Hematopoietic multipotent progenitor cell (in vitro differentiated cells): ENCODE measurements at places on chromosomes 7 and 10. TPM values are rescaled to one million over a fixed set of nuclear protein-coding genes. Genes with fewer than 3 reads are reported as not detected.
A peak's percentile ranks its signal among the peaks of the same experiment; 100 is the strongest.

Gene SLC29A3
- total RNA-seq, result 10.8 TPM

Gene STEAP2
- total RNA-seq, result under 0.01 TPM

Gene IFIT2
- total RNA-seq, result 3.0 TPM

Gene PRPS1L1
- under 0.01 TPM for total RNA-seq

Gene FOXI2
- 0.54 TPM for total RNA-seq

Gene PPP1R9A
- 4.0 TPM for total RNA-seq

Gene PBLD
- 3.2 TPM for total RNA-seq

Gene CRHR2
- total RNA-seq, result not detected

Gene MICALL2
- 8.1 TPM for total RNA-seq

DNA sequence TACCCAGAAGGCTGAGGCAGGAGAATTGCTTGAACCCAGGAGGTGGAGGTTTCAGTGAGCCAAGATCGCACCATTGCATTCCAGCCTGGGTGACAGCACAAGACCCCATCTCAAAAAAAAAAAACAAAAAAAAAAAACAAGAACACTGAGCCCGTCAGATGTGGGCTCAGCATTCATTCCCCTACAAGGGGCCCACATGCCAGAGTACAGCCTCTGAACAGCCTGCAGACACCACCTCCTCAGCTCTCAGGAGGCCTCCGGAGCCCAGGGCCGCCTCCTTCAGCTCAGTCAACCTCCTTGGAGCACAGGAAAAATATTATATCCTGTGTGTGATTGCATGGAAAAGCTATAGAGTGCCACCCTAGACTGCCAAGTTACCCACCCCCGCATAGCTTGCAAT lies 112.3 kb downstream of the ABLIM1 start:
- no peak for DNase-seq

- no peak for DNase-seq
These were observed 7.3 kb downstream of the AGFG2 start for GRCh38 chr7:100546129-100546925.

DNA sequence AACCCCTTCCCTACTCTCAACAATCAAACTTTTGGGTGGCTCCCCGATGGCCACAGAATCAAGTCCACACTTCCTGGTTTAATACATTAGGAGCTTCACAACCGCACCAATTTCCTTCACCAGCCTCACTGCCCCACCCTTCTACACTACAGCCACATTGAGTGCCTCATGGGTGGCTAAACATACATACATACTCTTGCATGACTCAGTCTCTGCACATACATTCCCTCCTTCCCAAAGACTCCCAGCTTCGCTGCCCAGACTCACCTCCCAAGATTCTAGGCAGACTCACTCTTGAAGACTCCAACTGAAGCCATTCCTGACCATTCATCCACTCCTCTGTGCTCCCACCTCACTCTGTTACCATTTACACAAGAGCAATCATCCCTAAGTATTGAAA lies 15.9 kb downstream of the VPS41 start:
- DNase-seq, result no peak

DNA sequence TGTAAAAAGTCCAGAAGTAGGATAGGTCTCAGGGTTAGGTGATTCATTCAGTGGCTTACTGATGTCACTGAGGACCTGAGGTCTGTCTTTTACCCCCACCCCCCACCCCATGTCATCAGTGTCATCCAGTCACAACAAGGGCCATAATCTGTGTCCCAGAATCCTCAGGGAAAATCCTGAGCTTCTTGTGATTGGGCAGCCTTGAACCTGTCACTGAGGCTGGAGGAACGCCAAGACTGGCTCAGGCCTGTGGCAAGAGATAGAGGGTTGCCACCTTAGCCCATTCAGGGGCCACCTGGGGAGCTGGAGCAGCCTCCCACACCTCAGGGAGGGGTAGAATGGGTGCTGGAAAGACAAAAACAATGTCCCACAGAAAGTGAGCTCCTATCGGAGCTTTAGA lies 29.7 kb downstream of the NUB1 start:
- no peak for DNase-seq

DNA sequence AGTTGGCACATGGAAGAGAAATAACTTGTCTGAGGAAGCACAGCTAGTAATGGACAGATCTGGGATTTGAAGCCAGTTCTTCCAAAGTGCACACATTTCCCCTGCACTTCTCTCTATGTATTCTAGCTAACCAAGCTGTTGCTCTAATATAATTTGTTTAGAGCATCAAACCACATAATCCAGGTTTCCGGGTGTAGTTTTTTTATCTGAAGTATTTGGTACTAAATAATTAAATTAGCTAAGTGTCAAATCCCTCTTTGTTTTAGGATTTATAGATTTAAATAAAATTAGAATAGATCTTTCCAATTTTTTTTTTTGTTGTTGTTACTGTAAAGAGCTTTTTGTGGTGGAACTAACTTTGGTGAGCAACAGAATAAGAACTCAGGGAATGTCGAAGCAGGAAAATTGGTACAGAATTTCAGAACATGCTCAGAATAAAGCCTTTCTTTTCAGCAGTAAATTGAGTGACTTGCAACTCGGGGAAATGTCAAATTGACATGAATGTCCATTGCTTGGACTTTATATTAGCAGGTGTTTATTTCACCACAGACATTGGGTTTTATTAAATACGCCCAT lies 33.7 kb downstream of the CAMK1D start:
- no peak for DNase-seq

DNA sequence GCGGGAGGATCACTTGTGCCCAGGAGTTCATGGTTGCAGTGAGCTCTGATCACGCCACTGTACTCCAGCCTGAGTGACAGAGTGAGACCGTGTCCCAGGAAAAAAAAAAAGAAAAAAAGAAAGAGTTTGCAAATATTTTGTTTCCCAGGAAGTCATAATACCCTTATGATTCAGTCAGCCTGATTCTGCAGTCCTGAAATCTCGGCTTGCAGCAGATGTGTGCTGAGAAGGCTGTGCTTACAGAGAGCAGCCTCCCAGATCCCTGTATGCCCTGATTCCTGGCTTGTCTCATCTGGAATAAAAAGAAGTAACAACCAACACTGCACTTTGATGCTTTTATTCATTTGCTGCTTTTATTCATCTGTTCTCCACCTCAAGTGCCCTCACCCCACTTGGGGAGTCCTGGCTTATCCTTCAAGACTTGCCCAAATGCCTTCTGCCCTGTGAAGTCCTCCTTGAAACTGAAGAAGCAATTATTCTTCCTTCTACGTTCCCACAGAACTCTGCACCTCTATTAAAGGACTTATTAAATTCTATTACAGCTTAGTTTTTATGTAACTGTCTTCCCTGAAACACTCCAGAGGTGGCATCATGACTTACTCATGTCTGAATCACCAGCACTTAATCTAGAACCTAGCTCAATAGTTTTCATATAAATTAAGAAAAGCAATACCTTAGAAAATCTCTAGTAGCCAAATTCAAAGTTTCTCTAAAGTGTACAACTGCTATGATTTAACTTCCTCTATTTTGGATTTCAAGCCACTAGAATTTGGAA lies 27.7 kb upstream of the BPGM start:
- no peak for DNase-seq

DNA sequence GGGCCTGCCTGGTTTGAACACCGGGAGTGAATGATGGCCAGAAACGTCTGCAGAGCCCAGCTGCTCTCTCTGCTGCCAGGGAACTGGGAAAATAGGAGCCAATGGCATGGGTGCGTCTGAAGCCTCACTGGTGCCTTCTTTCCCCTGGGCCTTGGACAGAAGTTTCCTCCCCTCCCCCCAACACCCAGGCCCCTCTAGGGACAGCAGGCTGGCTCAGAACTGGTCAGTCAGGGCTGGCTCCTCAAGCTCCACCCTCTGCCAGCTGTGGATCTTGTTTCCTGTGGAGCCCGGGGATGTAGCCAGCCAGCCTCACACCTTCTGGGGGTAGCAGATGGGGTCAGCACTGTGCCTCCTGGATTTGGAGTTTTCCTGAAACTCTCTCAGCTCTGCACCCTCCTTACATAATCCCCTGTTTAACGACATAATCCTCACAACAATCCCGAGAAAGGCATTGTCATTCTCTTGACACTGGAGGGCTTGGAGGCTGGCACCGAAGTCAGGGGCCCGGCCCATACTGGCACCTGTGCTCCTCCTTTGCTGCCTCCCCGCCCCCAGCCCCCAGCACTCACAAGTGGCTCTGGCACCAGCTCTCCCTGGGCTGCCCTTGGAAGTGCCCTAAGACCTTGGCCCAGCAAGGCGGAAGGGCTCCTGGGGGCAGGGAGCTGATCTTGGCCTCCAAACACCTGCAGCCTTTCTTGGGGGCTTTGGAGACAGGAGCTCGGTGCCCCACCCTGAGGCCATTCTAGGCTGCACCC lies 5.7 kb downstream of the LDB3 start:
- DNase-seq, result no peak

GRCh38 chr10:61830072-61830845 lies 71.2 kb upstream of the ARID5B start:
- no peak for DNase-seq

DNA sequence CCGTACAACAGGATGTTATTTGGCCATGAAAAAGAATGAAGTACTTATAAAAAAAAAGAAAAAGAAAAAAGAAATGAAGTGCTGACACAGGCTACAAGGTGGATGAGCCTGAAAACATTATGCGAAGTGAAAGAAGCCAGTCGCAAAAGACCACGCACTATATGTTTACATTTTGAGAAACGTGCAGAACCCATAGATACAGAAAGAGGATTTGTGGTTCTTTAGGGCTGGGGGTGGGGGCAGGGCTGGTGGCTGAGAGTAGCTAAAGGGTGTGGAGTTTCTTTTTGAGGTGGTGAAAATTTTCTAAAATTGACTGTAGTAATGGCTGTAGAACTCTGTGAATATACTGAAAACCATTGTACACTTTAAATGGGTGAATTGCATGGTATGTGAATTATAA lies 86.0 kb upstream of the FAM20C start:
- DNase-seq, result no peak

GRCh38 chr7:105227391-105227790 lies 161.3 kb downstream of the SRPK2 start:
- no peak for DNase-seq

DNA sequence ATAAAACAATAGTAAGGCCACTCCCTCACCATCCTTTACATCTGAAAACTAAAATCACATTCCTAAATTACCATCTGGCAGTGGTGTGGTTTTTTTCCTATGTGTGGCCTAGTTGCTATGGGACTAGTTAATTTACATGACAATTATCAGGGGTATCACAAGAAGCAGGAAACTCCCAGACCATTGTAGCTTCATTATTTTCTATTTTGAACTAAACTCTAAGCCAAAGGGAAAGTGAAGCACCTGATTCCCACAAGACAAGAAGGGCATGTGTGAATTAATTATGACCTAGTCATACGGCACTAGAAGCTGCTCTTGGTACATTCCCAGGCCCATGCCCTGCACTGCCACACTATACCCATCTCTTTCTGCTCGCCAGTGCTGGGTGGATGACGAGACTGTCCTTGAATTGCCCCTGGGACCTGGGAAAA lies 103.4 kb downstream of the ATXN7L1 start:
- DNase-seq, result no peak

- no peak for DNase-seq
These were observed 40.5 kb downstream of the AMZ1 start for GRCh38 chr7:2728316-2729030.

DNA sequence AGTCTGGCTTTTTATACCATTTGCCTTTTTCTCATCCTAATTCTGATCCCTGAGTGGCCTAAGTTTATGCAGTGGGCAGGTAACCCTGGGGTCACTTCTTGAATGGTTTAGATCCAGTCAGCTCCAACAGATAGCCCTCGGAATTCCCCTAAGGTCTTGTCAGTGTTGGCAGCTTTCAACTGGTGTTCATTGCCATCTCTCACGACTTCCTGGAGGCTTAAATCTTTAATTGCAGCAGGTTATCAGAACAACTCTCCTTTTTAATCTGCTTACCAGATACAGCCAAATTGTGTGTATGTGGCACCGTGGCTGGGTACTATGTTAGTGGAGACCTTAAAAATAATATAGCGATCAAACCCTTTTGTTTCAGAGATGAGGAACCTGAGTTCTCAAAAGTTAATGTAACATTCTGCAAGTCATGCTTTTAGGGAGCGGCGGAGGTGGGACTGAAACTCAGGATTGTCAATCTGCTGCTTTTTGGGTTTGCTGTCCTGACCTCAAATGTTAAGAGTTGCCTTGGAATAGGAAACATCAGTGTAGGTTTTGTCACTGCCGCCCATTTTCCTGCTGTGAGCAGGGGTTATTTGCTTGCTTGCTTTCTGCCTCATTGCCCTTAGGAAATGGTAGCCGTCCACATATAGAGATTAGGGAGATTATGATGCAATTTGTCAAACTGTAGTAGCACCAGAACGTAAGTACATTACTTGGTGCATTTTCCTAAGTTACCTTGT lies 818 bp downstream of the DLD start:
- peak; percentile 71 for DNase-seq

GRCh38 chr7:104846731-104847130 lies 167.3 kb upstream of the KMT2E start:
- no peak for DNase-seq

DNA sequence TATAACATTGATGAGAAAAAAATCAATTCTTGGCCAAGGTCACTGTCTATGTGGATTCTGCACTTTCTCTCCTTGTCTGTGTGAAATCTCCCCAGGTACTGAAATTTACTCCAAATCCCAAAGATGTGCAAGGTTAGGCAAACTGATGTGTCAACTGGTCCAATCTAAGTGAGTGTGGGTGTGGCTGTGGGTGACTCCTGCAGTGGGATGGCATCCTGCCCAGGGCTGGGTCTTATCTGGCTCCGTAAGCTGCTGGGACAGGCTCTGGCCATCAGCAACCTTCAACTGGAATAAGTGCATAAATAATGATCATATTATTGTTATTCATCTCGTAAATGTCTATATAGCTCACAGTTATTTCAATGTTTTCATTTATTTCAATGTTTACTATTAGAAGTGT lies 79.3 kb downstream of the JCAD start:
- DNase-seq, result no peak

DNA sequence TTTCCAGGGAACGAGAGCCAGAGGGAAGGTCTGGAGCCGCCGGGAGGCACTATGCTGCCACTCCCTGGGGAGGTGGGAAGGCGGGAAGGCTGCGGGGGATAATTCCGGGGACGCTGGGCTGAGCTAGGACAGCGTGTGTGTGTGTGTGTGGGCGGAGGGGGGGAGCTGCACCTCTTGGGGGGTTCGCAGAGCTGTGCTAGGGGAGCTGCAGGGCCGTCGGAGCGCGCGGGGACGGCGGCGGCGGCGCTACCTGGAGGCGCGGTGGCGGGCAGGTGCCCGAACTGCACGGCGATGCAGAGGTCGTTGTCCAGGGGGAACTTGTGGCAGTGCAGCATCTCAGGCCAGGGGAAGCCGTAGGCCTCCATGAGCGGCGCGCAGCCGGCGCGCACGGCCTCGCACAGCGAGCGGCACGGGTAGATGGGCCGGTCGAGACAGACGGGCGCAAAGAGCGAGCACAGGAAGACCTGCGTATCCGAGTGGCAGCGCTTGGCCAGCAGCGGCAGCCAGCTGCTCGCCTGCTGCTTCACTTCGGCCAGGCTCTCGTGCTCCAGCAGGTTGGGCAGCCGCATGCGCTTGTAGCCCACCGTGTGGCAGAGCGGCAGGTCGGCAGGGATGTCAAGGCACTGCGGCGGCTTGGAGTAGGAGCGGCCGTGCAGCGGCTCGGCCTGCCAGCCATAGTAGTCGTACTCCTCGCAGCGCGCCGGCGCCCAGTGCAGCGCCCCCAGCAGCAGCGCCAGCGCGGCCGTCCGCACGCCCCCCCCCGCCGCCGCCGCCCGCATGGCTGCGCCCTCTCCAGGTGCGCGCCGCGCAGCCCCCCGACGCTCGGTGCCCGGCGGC lies 526 bp downstream of the SFRP5 start:
- no peak for DNase-seq

GRCh38 chr10:130434446-130435385 lies 298.5 kb downstream of the GLRX3 start:
- DNase-seq, result no peak
